ENCODE measurements at places on chromosomes 4 and X.

GRCh38 chr4:58175024-58175423 is 1064.8 kb upstream of the IGFBP7 start:
- DNase-seq: no peak

- DNase-seq: no peak
These were observed 12.5 kb downstream of the USO1 start for GRCh38 chr4:75736862-75737261.

GRCh38 chr4:102174719-102175189 is 170.5 kb downstream of the SLC39A8 start:
- DNase-seq: no peak

- DNase-seq: no peak
These were observed 300.4 kb downstream of the NLGN4X start for GRCh38 chrX:5928224-5928623.

- DNase-seq: no peak
These were observed 108.3 kb downstream of the QRFPR start for GRCh38 chr4:121272526-121272925.

DNA sequence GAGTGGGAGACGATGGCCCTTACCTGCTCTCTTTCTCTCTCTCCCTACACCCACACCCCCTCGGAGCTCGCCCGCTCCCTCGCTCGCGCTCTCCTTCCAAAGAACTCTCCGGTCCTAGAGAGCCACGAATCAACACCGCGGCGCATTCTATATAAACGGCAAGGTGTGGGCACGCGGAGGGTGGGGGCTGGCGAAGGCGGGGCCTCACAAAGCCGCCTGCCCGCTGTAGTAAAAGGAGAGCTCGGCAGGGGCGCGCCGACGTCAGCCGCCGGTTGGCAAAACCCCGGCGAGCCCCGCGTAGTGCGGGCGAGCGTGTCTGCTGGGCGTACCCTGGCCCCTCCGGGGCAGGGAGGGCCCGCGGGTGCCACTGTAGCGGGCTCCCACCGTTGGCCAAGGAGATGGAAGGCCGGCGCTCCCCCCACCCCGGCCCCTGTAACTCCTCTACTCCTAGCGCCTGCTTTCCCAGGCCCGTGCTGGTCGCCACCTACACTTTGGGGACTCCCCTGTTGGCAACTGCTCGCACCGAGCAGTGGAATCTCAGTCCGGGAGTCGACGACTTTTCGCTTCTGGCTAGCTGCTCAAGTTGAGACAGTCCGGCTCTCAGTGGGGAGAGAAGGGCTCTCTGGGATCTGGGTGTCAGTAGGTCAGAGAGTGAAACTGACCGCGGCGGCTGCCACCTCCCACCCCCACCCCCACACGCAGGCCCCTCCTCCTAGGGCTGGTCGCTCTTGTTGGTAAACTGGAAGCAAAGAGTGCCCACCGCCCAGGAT is 325.5 kb upstream of the F9 start:
- no peak for DNase-seq

DNA sequence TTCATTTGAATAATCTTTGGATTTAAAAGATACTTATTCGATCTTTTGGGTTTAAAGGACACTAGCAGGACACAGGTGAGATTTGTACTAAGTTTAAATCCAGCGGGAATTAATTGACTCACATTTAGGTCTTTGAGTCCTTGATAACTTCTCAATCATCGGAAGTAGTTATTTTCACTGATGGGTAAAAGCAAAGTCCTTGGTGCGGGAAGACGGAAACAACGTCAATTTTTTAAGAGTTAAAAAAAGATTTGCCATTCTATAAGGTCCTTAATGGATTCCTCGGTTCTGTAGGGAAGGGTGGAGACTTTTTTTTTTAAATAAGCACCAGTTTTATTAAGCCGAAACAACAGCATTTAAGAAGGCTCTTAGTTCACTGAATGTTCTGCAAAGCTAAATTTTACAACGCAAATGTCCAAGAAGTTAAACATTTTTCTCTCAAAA is 2.9 kb downstream of the TMSB4X start:
- DNase-seq: no peak

DNA sequence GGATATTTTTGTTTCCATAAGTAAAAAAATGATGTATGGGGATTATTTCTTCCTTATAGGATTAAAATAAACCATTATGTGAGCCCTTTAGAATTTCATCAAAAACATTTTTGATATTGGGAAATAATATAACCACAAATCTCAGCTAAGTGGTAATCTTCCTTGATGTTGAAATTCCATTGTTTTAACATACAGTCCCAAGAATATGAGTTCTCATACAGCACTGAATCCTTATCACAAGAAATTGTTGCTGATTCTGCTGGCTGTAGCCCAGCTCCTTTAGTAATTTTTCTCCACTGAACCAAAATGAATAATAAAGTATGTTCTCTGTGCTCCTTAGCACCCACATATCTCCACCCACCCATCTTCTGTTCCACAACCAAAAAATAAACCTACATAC is 41.9 kb upstream of the FAM47B start:
- no peak for DNase-seq

DNA sequence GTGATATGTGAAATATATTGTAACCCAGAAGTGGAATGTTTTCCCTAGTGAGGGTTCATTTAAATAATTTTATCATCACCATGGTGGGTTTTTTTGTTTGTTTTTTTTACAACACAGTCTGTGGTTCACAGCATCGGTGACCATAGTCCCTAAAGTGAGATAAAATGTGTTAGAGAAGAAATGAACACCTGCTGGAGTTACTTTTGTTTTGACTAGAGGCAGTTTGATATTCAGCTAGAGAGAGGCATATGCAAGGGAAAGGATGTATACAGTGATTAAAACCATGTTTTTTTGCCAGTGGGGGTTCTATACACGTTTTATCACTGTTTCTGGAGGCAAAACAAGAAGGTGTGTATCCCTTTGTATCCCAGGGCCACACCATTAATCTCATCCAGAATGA is 541.5 kb downstream of the PCDH7 start:
- no peak for DNase-seq

DNA sequence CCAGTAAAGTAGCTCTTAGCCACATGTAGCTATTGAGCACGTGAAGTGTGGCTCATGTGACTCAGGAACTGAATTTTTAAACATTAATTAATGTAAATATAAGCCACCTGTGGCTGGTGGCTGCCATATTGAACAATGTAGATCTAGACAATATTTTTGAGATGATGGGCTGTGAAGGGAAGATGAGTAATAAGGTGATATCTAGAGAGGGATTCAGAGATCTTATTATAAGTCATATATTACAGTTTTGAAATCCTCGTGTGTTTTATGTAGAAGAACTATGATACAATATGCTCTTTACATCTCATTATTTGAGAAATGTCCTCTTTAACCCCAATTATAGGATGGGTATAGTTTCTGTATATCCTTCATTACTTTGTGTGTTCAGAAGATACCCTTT is 5.6 kb downstream of the GAR1 start:
- DNase-seq: no peak

DNA sequence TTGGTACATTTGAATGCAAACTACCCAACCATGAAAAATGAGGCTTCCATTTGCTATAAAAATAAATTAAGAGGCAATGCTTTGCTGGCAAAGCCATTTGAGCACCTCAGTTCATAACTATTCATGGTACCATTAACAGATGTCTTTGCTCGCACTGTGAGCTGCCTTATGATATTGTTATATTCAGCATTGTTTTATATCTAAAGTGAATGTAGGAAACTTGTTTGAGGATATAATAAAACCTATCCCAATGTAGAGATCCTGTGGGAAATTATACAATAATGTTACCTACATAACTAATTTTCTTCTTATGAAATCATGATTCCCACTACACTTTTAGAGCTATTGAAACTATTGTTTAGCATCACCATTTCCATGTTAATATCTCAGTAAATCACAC is 125.2 kb upstream of the TRAM1L1 start:
- no peak for DNase-seq

DNA sequence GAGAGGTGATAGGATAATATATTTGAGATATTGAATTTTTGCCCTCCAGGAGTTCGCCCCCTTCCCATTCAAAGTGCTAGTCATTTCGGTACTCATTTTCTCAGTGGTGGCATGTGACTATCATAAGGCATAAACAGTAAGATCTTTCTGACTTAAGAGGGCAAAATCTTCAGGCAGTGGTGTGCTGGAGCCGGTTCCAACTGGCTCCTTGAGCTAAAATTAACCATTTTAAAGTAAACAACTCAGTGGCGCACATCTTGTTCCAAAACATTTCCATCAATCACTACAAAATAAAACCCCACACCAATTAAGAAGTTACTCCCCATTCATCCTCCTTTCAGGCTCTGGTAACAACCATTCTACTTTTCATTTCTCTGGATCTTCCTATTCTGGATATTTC is 43.3 kb downstream of the LUZP4 start:
- no peak for DNase-seq

DNA sequence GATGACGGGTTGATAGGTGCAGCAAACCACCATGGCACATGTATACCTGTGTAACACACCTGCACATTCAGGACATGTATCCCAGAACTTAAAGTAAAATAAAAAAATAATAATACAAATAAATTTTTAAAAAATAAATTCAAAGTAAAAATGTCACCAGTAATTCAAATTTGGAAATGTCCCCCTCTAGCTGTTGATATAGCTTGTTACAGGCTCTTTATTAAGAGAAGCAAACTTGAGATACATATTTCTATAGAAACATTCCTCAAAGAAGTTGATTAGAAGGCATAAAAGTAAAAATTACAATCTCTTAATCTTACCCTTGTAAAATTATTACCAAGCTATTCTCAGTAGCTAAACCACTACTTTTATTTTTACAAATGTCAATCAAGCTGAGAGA is 1397.0 kb downstream of the FAM133A start:
- no peak for DNase-seq

DNA sequence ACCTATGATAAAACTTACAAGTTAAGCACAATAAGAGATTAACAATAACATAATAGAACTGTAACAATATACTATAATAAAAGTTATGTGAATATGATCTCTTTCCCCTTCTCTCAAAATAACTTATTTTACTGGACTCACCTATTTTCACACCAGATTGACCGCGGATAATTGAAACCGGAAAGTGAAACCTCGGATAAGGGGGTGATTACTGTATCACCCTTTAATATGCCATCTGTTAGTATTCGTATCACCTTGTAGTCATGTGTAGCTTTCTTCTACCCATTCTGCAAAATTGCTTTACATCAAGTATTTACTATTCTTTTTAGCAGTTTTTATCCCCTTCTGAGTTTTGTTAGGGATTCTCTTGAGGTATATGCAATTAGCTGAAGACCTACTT is 1.8 kb downstream of the SPCS3 start:
- DNase-seq: no peak

DNA sequence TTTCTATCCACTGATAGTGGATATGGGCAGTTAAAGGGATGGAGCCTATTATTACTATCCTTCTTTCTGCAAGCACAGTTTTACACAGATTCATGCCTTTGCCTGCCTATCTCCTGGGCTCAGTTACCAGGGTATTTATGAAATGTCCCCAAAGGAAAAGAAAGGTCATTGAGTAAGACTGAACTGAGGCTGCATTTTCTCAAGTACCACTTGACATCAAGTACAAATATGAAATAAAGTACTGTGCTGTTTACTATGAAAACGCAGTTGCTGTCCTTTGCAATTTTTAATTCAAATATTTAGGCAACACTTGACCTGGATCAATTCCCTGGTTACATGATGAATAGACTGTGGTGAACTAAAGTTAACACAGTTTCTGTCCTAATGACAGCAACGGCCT is 23.5 kb upstream of the SPANXN4 start:
- no peak for DNase-seq

DNA sequence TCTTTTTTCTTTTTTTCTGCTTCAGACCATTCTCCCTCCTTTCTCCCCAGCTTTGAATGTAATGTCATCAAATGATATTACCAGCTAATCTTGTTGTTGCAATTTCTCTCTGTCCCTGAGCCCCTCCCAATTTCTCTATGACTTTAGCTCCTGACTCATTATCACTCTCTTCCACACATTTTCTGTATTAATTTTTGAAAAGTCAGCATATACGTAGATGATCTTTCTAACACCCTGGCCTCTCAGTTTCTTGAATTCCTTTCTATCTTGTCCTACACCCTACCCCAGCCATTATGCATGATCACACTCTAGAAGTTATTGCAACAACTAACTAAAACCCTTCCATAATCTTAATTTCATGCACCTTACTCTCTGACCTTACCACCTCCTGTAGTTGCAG is 13.1 kb upstream of the TRPC3 start:
- DNase-seq: no peak

- no peak for DNase-seq
These were observed 59.9 kb downstream of the RBPJ start for GRCh38 chr4:26380740-26381139.

DNA sequence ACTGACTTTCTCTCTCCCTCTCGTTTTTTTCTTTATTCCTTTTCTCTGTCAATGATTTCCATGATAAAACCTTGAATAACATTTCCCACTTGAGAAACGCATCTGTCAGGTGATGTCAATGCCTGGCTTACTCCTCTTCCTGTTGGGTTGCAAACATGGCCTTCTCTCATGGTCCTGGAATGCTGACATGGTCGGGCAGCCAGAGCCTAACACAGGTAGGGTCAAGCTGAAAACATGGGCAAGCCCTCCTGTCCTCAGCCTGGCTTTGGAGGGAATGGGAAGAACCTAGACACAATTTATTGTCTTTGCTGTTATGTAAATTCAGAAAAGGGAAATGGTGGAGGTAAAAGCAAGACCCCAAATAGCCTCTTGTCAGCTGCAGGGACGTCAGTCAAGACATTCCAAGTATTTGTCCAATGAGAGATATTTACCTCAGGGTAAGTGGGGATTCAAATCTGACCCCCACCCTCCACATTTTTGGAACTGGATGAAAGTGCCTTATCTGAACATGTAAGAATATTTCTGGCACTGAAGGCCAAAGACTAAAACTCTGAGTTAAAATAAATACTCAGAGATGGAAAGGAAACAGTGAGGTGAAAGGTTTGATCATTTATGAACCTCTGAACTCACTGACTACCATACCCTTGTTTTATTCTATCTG is 473.8 kb downstream of the SPRY1 start:
- no peak for DNase-seq

DNA sequence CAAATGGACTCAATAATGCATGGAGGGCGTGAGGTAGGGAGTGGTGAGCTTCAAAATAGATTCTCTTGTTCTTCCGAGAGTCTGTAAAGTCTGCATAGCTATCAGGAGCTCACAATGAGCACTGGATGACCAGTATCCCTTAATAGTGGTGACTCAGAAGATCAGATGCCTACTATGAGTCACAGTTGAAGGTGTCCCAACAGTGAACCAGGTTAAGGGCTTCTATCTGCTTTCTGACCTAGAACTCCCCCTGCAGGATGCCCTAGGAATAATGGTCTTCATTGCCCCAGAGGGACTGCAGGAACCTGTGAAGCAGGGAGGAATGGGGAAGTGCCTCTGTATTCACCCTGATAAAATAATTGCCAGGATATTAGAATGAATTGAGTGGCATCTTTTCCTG is 22.1 kb downstream of the DGKK start:
- no peak for DNase-seq

GRCh38 chr4:130659320-130659719 is 1563.4 kb downstream of the C4orf33 start:
- DNase-seq: no peak

DNA sequence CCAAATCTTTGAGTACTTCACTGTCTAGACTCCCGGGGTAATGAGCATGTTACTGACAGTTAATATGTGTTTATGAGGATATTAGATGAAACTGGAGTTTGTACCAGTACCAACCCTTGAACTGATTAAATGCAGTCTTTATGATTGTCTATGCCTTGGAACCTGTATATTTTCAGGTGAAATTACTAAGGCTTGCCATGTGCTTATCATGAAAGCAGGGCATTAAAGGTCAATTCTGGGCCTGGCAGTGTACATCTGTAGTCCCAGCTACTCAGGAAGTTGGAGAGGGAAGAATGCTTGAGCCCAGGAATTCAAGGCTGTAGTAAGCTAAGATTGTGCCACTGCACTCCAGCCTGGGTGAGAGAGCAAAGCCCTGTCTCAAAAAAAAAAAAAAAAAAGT is 27.6 kb downstream of the PHEX start:
- DNase-seq: no peak
